ENCODE measurements at places on chromosomes 11 and 22.

DNA sequence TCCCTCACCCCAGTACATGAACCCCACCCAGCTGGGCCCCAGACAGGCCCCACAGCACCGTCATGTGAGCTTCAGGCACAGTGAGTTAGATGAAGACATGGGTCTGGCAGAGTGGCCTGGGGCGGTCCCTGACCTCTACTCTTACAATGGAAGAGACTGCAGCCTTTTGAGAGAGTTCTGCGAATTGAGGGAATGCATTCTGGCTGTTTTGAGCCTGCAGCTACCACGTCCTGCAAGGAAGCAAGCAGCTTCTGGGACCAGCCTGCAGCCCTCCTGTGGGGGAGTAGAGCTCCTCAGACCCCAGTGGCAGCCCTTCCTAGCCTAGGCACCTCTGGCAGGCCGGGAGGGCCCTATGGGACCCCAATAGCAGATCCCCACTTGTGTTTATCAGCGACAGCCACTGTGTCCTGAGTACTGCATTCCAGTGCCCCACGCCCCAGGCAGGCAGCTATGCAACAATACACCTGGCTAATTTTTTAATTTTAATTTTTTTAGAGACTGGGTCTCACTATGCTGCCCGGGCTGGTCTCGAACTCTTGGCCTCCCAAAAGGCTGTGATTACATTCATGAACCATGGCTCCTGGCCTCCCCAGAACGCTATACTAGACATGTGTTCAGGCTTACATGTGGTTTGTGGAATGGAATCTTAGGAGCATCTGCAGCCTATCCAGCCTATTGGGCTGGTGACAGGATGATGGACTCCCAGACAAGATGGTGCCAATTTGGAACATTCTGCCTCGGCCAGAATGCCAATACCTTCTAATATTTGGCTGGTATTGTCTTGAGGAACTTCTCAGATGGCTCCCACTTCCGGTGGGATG is 717 bp upstream of the SLC7A4 start:
- no peak for DNase-seq

- DNase-seq = no peak
Measured at GRCh38 chr11:6655790-6656583, at the start of gene DCHS1. Gene DCHS1 (minus strand): TSS chr11:6655809. CDS start chr11:6641613, 14,196 bp downstream.

GRCh38 chr22:27573280-27574001 is 228.1 kb downstream of the MN1 start:
- no peak for DNase-seq

- no peak for DNase-seq
Measured at GRCh38 chr11:116232364-116232828, 540.4 kb downstream of the BUD13 start.

GRCh38 chr11:99920956-99921355 is 766.1 kb upstream of the ARHGAP42 start:
- DNase-seq = no peak

DNA sequence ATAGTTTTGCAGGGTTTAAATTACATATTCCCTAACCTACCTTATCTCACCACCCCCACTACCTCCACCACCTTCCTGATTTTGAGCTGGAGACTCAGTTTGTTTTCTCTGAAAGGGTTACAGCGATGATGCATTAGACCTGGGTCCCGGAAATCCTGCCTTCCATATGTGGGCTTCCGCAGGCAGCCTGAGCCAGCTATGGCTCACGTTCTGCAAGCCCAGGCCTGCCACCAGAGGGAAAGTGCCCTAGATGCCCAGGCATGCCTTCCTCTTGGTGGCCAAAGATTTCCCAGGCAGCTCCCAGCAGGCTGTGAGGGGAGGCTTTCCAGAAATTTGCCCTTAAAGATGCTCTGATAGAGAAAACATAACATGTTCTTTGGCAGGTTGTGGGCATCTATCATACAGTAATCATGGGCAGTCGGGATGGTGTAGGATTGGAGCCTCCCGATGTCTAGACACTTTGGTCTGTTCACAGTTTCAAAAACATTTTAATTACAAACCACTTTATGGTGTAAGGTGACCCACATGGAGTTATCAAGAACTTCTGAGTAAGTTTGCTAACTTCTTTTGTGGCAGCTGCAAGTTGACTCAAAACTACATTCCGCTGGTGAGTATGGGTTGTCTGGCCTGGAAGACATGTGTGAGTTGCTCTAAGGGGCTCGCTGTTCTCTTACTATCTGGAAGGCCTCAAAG is 79.3 kb downstream of the MICAL2 start:
- DNase-seq = no peak

All from iris pigment epithelial cell (primary cell).